ENCODE measurements at places on chromosomes 6 and 20. TPM values are rescaled to one million over a fixed set of nuclear protein-coding genes. Genes with fewer than 3 reads are reported as not detected.

The SIRPB2 gene
- total RNA-seq = not detected

The GSTA3 gene
- total RNA-seq = not detected

The TAF11 gene
- total RNA-seq = 36.7 TPM

The GGTLC1 gene
- not detected for total RNA-seq

The SRSF12 gene
- total RNA-seq = 12.4 TPM

DNA sequence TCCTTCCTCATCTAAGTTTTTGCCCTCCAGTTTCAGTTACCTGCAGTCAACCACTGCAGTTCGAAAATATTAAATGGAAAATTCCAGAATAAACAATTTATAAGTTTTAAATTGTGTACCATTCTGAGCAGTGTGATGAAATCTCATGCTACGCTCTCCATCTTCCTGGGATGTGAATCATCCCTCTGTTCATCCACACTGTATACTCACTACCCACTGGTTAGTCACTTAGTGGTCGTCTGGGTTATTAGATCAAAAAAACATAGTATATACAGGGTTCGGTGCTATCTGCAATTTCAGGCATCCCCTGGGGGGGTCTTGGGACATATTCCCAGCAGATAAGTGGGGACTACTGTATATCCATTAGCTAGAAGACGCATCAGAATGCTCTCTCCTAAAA lies 151.9 kb upstream of the SLC22A16 start:
- no peak for DNase-seq
- H3K27ac ChIP-seq = no peak overlapping the region
- no peaks in the 10 kb centered on the region for H3K27me3 ChIP-seq

DNA sequence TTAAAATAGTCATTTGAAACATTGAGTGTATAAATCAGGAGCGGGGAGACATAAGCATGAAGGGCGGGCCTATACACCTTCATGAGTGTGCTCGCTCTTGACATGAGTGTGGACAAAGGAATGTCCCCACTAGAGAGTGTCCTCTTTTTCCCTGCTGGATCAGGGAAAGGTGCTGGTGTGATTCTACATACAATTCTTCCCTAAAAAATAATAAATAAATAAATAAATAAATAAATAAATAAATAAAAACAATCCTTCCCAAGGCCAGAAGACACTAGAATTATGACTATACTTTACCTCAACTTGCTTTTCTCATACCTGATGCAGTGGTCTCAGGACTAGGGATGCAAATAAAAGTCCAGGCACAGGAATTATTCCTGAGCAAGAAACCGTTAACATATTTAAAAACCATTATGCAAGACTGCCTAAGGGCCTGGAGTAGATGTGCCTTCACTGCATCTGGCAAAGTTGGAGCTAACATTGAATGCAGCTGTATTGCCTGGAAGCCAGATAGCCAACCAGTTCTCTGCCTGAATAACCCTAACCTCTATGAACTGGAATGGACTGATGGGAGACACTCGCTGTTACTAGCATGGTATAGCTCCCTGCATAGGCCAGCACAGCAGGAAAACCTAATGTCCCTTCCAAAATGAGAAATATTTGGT lies 37.5 kb upstream of the MICB start:
- peaks cover 9% of the 10 kb centered on the region for H3K4me1 ChIP-seq
- no peak overlapping the region for H3K27ac ChIP-seq
- peaks cover 33% of the 10 kb centered on the region for H3K27me3 ChIP-seq
- H3K36me3 ChIP-seq = no peaks in the 10 kb centered on the region
- no peak for DNase-seq
- H3K4me3 ChIP-seq = no peak overlapping the region

DNA sequence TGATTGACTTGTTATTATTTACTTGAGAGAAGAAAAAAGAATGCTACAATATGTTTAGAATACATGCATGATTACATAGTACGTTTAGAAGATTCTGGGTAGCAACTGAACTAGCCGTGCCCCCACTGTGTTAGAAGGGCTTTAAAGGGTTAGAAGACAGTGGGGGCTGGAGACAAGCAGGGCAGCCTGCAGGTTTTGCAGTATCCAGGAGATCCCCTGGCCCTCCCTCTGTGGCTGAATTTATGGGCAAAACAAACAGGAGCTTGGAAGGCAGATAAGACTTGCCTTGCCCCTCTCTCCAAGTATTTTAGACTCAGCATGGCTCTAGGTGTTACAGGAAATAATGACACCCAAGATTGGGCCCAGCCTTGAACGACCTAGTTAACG lies 179.2 kb downstream of the CLIC5 start:
- DNase-seq = no peak
- H3K27me3 ChIP-seq = no peaks in the 10 kb centered on the region
- H3K27ac ChIP-seq = no peak overlapping the region
- H3K4me3 ChIP-seq = no peak overlapping the region
- H3K36me3 ChIP-seq = no peaks in the 10 kb centered on the region
- H3K4me1 ChIP-seq = peaks cover 14% of the 10 kb centered on the region

- H3K36me3 ChIP-seq = no peaks in the 10 kb centered on the region
- peaks cover 34% of the 10 kb centered on the region for H3K4me1 ChIP-seq
- DNase-seq = no peak
Observed at GRCh38 chr6:116011520-116011919, 49.2 kb downstream of the FRK start.

- H3K27ac ChIP-seq = no peak overlapping the region
- H3K4me3 ChIP-seq = no peak overlapping the region
- peaks cover 27% of the 10 kb centered on the region for H3K4me1 ChIP-seq
Observed at GRCh38 chr6:133136177-133136880, 104.8 kb upstream of the EYA4 start.

GRCh38 chr6:106060167-106060566 lies 26.0 kb upstream of the PRDM1 start:
- no peak for DNase-seq
- no peaks in the 10 kb centered on the region for H3K36me3 ChIP-seq
- H3K27ac ChIP-seq = no peak overlapping the region
- H3K4me3 ChIP-seq = no peak overlapping the region
- H3K4me1 ChIP-seq = peaks cover 2% of the 10 kb centered on the region
- peaks cover 55% of the 10 kb centered on the region for H3K27me3 ChIP-seq

- H3K4me1 ChIP-seq = peaks cover 6% of the 10 kb centered on the region
- peak overlapping the region; percentile 16 for H3K27ac ChIP-seq
- H3K4me3 ChIP-seq = no peak overlapping the region
Observed at GRCh38 chr6:151380848-151381205, 10.5 kb downstream of the ZBTB2 start.

GRCh38 chr6:88848870-88849269 lies 114.5 kb downstream of the RNGTT start:
- H3K4me3 ChIP-seq = no peak overlapping the region
- H3K4me1 ChIP-seq = peaks cover 10% of the 10 kb centered on the region
- H3K27me3 ChIP-seq = no peaks in the 10 kb centered on the region
- H3K36me3 ChIP-seq = peaks cover 2% of the 10 kb centered on the region
- DNase-seq = no peak

GRCh38 chr20:19288636-19289035 lies 76.2 kb downstream of the SLC24A3 start:
- no peak for DNase-seq
- no peak overlapping the region for H3K4me3 ChIP-seq
- H3K27me3 ChIP-seq = no peaks in the 10 kb centered on the region
- peaks cover 10% of the 10 kb centered on the region for H3K4me1 ChIP-seq
- no peaks in the 10 kb centered on the region for H3K36me3 ChIP-seq
- H3K27ac ChIP-seq = peak overlapping the region; percentile 39

DNA sequence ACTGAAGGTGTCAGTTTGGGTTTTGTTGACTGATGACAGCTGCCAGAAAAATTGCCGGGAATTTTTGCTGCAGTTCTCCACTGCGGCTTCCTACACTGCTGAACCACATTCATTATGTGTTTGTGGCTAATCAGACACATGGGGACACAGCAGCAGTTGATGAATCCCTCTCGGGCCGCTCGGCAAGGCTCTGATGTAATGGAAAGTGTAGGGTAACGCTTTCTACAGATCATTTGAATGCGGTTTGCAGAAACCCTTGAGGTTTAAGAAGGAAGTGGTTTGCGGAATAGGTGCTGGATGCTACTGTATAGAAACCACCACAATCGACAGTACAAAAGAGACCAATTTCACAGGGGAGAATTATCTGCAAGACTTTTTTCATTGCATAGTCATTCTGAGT lies 138.7 kb upstream of the SASH1 start:
- no peak overlapping the region for H3K27ac ChIP-seq
- H3K27me3 ChIP-seq = no peaks in the 10 kb centered on the region
- H3K4me3 ChIP-seq = no peak overlapping the region
- peaks cover 6% of the 10 kb centered on the region for H3K4me1 ChIP-seq

DNA sequence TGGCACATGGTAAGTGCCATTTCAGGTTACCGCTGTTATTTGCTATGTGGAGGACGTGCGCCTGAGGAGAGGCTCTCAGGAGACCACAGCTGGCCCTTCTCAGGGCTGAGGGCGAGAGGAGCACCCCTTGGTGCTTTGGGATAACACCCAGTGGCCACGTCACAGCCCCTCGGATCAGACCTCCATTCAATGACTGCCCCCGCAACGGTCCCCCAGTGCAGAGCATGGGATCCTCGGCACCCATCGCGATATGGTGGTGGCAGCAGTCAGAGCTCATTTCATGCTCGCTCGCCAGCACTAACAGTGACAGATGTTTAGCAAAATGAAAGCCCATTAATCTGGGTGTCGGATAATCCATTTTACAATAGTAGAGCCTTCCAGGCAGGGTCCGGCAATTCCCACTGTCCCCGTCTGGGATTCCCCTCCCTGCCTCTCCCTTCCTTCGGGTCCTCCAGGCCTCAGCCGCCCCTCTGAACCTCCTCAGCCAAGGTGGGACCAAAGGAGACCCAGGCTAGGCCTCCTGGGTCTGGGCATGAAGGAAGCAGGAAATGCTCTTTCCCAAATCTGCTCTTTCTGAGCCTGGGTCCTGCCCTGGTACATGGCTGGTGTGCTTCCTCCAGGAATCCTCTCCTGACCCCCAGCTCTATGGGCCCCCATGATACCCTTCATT lies 117.1 kb downstream of the GRM4 start:
- H3K36me3 ChIP-seq = no peaks in the 10 kb centered on the region
- no peak for DNase-seq
- no peak overlapping the region for H3K4me3 ChIP-seq
- H3K4me1 ChIP-seq = peaks cover 11% of the 10 kb centered on the region
- no peak overlapping the region for H3K27ac ChIP-seq

GRCh38 chr6:71902261-71902660 lies 15.9 kb downstream of the RIMS1 start:
- H3K4me3 ChIP-seq = no peak overlapping the region
- H3K27me3 ChIP-seq = no peaks in the 10 kb centered on the region
- H3K36me3 ChIP-seq = no peaks in the 10 kb centered on the region
- no peak for DNase-seq

GRCh38 chr6:122372647-122373046 lies 26.8 kb upstream of the HSF2 start:
- no peak for DNase-seq
- no peaks in the 10 kb centered on the region for H3K4me1 ChIP-seq
- no peaks in the 10 kb centered on the region for H3K36me3 ChIP-seq
- H3K27ac ChIP-seq = no peak overlapping the region
- peaks cover 25% of the 10 kb centered on the region for H3K27me3 ChIP-seq

DNA sequence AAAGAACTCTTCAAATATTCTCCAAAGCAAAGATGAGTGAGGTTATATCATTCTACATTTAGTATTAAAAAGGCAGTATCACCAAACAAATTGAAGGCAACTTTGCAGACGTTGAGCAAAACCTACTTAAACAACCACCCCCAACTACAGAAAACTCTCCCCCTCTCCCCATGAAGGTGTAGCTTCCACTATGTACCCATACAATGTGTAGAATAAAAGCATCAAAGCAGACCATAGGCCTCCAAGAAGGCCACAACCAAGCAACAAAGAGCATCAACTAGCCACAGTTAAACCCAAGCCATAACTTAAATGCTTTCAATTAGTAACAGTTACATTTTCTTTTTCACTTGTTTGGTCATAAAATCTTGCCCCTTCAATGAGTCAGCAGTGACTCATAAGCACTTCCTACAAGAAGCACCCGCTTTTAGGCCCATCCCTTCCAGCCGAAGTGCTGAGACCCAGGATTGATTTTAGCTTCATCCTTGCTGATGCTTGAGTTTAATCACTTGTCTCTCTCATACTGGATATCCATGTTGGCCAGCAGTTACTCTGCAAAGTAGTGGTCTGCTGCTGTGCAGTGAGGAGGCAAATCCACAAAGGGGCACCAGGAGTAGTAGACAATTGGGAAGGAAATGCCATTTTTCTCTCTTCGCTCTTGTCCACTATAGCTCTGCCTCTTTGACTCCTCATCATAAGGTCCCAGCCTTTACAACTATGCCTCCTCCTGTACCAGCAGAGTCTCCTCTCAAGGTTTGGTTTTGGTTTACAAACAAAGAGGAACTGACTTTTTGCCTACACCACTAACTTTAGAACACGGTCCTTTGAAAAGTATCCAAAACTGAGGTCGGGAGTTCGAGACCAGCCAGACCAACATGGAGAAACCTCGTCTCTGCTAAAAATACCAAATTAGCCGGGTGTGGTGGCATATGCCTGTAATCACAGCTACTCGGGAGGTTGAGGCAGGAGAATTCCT lies 8.4 kb upstream of the NUP153 start:
- peaks cover 3% of the 10 kb centered on the region for H3K4me1 ChIP-seq
- no peak overlapping the region for H3K4me3 ChIP-seq
- DNase-seq = no peak
- H3K36me3 ChIP-seq = no peaks in the 10 kb centered on the region

- H3K4me3 ChIP-seq = no peak overlapping the region
- H3K36me3 ChIP-seq = no peaks in the 10 kb centered on the region
- no peak overlapping the region for H3K27ac ChIP-seq
- H3K4me1 ChIP-seq = peaks cover under 1% of the 10 kb centered on the region
- DNase-seq = no peak
Observed at GRCh38 chr6:131770776-131771175, 37.0 kb upstream of the ENPP1 start.

- no peak for DNase-seq
- peaks cover 48% of the 10 kb centered on the region for H3K27me3 ChIP-seq
- H3K4me1 ChIP-seq = peaks cover 29% of the 10 kb centered on the region
- no peak overlapping the region for H3K27ac ChIP-seq
- no peak overlapping the region for H3K4me3 ChIP-seq
Observed at GRCh38 chr6:142728910-142729481, 216.0 kb downstream of the HIVEP2 start.

DNA sequence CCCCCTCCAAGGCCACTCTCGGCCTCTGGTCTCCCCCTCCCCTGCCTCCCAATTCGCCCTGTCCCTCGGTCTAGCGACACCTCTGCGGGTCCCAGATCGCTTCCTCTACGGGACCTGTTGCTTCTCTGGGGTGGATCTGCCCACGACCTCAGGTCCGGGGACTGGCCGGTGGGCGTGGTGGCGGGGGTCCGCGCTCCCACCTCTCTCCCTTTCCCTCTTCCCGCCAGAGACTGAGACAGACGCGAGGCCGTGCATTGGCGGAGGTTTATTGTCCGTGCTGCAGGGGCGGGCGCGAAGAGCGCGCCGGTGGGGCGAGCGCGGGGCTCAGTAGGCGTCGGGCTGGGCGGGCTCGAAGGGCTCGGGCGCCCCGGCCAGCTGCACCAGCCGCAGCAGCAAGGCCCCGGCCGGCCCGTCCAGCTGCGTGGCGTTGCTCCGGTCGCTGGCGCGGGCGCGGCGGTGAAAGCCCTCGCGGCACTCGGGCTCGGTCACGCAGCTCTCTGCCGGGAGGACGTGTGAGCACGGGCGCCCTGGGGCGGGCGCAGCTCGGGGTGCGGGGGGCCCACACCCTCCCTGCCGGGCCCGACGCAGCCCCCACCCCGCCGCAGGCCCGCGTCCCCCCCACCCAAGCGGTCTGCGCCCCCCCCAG lies 2.1 kb downstream of the AVP start:
- H3K36me3 ChIP-seq = no peaks in the 10 kb centered on the region
- no peak overlapping the region for H3K27ac ChIP-seq
- no peaks in the 10 kb centered on the region for H3K4me1 ChIP-seq
- no peak for DNase-seq
